ENCODE measurements at places on chromosomes 3 and 15.

DNA sequence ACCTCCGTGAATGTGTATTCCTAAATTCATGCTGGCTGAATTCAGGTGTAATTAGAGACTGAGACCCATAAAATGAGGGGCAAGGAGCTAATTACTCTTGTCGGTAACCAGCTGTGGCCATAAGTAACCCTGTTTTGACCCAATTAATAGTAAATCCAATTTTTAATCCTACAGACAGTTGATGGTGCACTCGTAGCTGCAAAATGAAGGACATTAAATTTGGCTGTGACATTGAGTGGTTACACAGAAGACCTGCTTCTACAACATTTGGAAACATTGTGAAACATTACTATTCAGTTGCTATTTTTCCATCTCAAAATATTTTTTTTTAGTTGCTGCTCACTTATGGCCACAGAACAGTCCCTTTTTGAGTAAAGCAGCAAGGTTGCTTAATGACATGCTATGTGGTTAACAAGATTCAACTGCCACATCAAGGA is 33.0 kb downstream of the MBNL1 start:
- DNase-seq, result no peak

- no peak for DNase-seq
Measured at GRCh38 chr3:46850468-46850779, 12.8 kb downstream of the MYL3 start.

DNA sequence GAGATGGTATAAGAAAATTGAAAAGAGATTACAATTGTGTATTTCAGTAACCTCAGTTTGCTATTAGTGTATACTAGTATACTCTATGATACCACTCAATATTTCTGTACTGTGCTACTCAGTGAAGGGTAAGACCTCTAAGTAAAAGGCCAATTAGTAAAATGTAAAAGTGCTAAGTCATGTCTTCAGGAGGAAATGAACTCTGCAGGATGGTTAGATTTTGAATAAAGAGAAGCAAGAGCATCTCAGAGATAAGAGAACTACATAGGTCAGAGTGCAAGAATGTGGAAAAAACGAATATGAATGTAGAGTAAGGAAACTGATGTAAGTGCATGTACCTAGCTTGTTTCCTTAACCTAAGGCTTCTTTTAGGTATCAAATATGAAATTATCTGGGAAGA is 796.6 kb upstream of the GBE1 start:
- DNase-seq, result no peak

GRCh38 chr3:38487323-38487722 is 8.8 kb upstream of the EXOG start:
- no peak for DNase-seq

DNA sequence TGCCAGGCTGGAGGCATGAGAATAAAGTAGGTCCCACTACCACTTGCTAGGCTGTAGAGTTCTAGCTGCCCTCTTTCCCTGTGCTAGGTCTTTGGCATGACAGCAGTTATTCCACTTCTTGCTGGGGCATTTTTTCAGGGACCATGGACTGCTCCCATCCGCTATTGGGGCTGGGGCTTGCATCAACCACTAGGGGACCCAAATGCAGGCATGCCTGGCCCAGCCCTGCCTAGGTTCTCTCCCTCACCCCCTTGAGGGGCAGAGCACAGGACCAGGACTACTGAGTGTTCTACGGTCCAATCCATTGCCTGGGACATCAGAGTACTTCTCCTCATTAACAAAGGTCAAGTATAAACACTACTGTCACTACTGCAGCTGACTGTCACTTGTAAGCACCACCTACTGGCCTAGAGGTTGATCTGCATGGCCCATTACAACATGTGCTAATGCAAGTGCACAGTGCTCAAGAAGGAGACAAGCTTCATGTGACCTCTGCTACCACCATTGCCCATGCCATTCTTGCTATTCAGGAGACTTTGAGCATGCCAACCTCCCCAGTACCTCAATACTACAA is 270.5 kb downstream of the MBNL1 start:
- no peak for DNase-seq

- DNase-seq, result no peak
Measured at GRCh38 chr3:125615256-125615655, 20.0 kb upstream of the OSBPL11 start.

DNA sequence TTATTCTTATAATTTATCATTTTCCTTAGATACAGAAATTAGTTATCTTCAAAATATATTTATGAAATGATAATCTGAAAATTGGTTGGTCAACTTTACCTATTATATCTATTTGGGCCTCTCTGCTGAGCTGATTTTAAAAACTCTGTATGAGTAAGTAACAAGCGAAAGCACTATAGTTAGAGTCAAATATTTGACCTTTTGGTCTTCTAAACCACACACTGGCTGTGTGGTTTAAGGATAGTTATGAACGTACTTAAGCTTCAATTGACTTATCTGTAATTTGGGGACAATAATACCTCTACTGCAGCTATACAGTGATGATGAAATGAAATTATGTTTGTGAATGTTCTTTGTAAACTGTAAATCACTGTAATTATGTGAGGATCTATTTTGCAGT is 763.9 kb upstream of the GRM7 start:
- DNase-seq, result no peak

DNA sequence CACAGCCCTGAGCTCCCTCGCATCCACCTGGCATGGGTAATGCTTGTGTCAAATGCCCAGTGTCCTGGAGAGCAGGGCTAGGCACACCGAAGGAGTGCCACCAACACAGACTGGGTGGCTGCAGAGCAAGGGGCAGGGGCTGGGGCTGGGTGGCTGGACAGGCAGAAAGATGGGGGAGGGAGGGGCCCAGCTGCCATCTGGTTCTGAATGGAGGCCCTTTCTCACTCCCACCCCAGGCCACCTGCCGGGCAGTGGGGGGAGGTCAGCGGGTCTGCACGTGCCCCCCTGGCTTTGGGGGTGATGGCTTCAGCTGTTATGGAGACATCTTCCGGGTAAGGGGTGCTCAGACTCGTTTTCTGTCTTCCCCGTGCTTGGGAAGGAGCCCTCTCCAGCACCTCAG is 17.0 kb downstream of the STAB1 start:
- DNase-seq, result no peak

GRCh38 chr3:60767536-60767935 is 483.7 kb downstream of the FHIT start:
- DNase-seq, result no peak

DNA sequence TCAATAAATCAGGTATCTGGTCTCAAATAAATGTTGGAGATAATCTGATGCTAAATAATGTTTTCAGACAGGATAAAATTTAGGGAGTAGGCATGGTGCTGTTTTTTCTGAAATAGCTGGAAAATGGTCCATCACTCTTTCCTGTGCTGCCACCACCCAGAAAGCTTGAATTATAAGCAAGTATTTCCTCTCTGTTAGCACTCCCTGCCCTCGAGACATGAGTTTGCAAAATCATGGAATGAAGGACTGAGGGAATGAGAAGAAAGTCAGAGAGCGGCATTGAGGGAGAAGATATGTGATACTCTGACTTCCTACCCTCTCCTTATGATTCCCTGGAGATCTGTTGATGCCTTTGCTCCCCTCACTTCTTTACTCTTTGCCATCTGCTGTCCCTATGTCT is 1095.7 kb downstream of the IGSF11 start:
- no peak for DNase-seq

DNA sequence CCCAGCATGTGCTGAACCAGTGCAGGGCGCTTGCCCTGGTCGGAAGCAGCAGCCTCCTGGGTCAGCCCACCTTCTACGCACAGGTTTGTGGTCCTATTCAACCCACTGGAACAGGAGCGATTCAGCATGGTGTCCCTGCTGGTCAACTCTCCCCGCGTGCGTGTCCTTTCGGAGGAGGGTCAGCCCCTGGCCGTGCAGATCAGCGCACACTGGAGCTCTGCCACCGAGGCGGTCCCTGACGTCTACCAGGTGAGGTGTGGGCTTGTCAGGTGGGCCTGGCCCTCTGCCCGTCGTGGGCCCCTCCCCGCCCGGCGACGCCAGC is 8.2 kb downstream of the MAN2A2 start:
- DNase-seq, result no peak

- no peak for DNase-seq
Measured at GRCh38 chr3:60307562-60308199, 943.6 kb downstream of the FHIT start.

DNA sequence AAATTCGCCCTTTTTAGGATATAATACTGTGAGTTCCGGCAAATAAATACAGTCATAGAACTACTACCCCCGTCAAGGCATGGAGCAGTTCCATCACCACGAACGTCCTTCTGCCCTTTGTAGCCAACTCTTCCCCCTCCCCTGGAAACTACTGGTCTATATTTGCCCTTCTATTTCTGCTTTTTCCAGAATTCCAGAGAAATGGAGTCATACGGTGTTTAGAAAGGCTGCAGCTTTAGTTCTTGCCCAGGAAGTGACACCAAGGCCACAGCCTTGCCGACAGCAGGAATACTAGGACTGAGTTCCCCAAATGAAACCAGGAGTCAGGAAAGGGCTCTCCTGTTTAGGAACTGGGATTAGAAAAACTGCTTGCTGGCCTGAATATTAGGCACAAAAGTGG is 291.2 kb downstream of the FAM43A start:
- no peak for DNase-seq

DNA sequence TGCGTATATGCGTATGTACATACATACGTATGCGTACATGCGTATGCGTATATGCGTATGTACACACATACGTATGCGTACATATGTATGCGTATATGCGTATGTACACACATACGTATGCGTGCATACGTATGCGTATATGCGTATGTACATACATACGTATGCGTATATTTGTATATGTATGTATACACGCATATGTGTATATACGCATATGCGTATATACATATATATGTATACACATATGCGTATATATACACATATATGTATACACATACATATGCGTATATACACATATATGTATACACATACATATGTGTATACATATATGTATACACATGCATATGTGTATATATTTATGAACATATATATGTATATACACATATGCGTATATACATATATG is 12.1 kb downstream of the MCTP2 start:
- no peak for DNase-seq

- no peak for DNase-seq
Measured at GRCh38 chr3:147760085-147760484, 350.9 kb downstream of the ZIC1 start.

DNA sequence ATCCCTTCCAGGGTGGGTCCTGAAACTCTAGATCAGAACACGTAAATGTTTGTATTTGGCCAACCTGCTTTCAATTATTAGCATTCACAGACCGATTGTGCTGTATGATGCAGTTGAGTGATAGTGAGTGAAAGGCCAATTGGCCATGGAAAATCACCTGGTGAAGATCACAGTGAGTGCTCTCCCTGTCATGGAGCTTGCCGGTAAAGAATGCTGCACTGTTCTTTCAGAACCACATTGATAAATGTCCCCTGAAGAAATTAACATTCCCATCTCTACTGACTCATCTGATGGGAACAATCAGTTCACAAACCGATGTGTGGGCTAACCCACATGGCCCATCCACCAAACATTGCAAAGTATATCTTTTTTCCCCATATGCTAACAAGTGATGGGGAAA is 324.8 kb upstream of the TBL1XR1 start:
- DNase-seq, result no peak

- DNase-seq, result no peak
Measured at GRCh38 chr3:24242012-24242698, 252.5 kb downstream of the THRB start.

DNA sequence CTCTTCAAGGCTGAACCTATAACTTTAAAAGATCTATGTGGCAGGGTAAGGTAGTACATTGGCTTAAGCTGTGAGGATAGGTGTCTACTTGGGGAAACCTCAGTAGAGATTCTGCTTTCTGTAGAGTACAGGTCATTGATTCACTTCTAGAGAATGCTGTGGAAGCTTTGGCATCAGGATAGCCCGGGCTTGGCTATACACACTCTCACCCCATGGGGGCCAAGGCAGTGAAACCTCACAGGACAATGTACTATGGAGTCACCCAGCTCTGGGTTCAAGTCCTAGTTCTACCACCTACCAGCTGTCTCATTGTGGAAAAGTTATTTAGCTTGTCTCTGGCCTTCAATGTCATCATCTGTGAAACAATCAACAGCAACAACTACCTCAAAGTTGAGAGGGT is 9.0 kb downstream of the MTFMT start:
- no peak for DNase-seq

DNA sequence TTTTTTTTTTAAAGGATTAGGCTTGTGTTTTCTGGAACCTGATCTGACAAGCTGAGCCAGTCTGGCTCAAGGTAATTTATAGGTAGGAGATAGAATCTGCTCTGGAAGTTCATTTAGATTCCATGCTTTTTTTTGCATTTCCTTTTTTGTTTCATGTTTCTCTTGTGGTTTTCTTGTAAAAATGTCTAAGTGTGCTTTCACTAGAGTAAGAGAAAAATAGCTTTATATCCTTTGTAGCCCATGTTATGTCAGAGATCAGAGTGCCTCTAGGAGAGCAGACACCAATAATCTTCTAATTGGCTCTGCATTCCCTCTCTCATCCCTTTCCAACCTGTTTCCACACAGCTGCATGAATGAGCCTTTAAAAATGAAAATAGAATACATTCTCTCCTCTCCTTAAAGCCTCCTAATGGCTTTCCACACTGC is 389.8 kb upstream of the KCNMB2 start:
- DNase-seq, result no peak

DNA sequence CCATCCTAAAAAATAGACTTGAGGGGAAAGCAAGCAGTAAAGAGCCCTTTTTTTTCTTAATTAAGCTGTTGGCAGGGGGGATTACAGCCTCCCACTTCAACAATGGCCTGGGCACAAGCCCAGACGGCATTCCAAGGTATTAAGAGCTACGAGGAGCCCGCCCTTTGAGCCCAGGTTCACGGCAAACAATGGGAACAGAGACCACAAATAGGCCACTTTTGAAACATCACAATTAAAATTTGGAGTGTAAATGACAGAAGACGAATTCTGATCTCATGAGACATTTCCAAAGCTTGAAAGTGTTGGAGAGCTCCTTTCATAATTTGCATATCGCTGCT is 8.9 kb downstream of the CHSY1 start:
- no peak for DNase-seq

- DNase-seq, result no peak
Measured at GRCh38 chr3:40725031-40725430, 200.3 kb downstream of the ZNF621 start.

- no peak for DNase-seq
Measured at GRCh38 chr3:142064454-142064853, 84.9 kb downstream of the TFDP2 start.

DNA sequence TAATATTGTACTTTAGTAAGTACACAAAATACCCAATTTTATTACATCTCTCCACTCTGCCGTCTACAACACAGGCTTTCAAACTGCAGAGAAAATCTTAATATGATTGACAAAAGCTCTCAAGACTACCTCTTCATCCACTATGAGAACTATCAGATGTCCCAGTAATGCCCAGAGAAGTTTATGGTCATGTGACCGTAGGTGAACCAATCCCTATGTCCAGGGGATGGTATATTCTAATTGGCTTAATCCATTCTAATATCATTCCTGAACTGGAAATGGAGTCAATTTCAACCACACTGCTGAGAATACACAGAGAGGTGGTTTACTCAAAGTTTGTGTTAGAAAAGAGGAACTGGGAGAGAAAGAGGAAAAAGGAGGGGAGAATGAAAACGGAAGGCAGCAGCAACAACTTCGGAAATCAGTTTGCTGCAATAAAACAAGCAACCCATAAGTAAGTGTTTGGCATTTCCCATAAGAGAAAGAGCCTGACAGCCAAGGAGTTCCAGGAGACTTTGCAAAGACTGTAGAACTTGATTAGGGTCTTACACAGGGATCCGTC is 7.3 kb downstream of the SST start:
- no peak for DNase-seq

- no peak for DNase-seq
Measured at GRCh38 chr15:50764461-50765194, 878 bp downstream of the SPPL2A start.

Measured in activated T-cell treated with anti-CD3 and anti-CD28 coated beads for 1 hour (primary cell).